ENCODE measurements at places on chromosomes 12 and 14.

GRCh38 chr12:120902846-120903411 lies 1.2 kb downstream of the SPPL3 start:
- DNase-seq, result no peak

GRCh38 chr14:76863724-76864407 lies 37.7 kb downstream of the LRRC74A start:
- no peak for DNase-seq

- DNase-seq, result no peak
These were observed 34.5 kb upstream of the DCD start for GRCh38 chr12:54682674-54683073.

DNA sequence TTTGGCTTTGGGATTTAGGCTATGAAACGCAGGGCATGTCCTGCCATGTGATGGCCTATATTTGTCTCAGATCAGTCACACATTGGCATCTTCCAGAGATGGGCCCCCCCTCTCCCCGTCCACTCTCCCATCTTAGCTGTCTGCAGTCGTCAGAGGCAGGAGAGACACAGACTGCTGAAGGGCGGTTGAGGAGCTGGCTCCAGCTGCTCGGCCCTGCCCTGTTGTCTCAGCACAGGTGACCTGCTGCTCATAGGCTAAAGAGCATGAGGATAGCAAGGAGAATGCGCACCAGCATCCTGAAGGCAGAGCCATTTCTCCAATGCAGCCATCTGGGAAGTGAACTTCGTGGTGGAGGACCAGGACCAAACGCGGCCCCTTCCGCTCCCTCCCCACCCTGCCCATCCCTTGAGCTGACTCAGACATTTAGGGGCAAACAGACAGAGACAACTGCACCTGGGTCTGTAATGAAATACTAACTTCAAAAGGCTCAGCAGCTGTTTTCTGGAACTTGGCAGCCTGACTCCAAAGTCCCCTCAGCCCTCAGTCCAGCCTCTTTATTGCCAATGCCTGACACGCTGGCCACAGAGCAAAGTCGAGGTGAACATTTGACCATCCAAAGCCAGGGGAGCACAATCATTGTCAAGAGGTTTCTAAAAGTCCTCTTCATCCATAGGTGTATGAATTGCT lies 22.3 kb downstream of the FZD10 start:
- DNase-seq, result no peak

DNA sequence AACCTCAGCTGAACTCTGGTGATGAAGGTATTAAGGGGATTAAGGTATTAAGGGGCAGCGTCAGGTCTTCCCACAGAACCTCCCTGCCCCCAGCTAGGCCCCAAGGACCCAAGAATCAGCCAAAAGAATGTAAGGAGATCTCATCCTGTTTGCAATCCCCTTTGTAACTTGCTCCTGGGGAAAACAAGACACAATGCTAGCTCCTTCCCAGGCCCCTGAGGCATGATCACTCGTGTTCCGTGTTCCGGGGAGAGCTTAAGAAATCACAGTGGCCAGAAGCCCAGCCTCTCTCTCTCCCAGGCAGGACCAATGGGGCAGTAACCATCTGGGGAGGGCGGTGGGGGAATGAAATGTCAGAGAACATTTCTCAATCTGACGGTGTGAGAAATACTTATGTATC lies 33.2 kb downstream of the PIGH start:
- DNase-seq, result no peak

GRCh38 chr12:121248622-121249021 lies 38.7 kb downstream of the P2RX4 start:
- DNase-seq, result no peak

DNA sequence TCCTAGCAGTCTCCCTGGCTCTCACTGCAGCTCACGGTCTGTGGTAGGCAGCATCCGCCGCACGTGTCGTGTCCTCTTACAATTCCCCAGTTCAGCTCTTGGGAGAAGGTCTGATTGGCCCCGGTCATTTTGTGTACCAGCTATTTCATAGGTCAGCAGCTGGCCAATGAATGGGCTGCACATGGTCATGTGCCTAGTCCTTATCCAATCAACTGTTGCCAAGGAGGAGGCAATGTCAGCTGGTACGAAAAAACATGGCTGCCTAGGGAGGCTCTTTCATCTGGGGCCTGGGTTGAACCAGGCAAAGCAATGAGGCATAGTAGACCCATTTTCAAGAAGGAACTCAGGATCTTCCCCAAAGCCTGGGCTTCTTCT lies 46.1 kb downstream of the RNFT2 start:
- no peak for DNase-seq

- no peak for DNase-seq
These were observed 21.9 kb upstream of the IFT81 start for GRCh38 chr12:110102255-110102654.

DNA sequence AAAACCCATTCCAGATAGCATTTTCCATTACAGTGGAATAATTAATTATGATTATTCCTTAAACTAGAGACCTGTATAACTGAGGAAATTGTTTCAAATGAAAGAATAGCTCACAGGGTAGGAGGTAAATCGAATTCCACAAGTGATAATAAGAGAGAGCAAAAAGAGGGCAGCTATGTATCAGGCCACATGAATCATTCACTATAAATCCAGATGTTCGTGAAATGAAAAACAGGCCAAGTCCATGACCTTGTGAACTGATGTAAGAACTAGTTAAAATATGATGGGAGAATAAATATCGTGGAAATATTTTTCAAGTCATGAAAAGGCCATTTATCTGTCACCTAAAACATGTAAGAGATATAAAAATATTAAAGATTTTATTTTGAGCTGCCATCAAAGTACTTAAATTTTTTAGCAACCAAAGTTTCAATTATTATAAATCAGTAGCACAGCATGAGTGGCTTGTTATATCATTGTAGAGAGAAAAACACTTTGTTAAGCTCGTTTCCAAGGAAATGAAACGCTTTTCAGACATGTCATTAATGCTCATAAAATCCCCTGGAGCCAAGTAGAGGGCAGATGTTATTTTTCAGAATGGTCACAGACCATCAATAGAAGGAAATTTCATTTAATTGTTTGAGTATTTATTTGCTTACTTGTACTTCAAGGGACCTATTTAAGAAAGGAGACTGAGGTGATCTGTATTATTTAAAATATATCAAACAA lies 120.6 kb upstream of the CDKN3 start:
- no peak for DNase-seq

DNA sequence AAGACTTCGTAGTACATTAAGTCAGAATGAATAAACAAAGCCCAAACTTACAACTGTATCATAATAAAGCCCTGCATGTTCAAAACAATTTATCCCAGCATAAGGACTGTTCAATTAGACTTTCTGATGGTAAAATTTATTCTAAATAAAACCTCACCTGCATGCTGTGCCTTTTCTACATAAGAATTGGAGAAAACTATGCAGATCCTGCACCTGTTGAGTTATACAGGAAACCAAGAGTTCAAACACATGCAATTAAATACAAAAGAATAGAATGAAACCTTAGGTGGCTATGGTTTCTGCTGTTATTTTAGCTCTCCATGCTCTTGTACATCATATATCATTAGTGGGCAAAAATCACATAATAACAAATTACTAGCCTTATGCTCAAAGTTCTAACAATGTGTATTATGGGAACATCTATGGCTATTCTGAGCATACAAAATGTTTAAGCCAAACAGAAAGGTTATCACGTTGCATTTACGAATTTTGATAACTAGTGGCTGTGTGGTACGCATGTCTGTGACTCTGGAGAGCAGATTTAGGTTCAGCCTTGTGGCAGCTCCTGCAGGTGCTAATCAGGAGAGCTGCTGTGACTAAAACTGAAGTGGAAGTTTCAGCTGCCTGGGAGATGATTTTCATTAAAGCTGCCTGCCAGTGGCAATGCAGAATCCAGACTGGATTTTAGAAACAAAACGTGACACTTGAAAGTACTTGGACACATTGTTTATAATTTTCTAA lies 36.1 kb upstream of the LRFN5 start:
- DNase-seq, result no peak

- DNase-seq, result no peak
These were observed 41.5 kb downstream of the RERG start for GRCh38 chr12:15179672-15180071.

DNA sequence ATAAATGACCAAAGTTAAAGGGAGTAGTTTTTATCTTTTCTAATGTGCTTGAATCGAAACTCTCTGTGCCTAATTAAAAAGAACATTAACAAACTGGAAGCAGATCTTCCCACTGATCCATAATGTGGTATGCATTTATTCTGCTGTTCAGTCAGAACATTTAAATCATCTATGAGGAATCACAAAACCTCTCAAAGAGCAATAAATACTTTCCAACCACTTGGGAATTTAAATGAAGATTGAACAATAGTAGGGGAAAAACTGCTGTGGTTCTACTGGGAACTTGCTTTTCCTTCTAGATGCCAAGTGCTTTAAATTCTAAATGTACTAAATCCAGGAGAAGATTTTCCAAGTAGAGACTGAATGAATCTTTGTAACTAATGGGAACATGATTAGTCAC lies 12.3 kb upstream of the CHPT1 start:
- DNase-seq, result no peak

- DNase-seq, result no peak
These were observed 156.0 kb upstream of the PLEKHG7 start for GRCh38 chr12:92546635-92547348.

DNA sequence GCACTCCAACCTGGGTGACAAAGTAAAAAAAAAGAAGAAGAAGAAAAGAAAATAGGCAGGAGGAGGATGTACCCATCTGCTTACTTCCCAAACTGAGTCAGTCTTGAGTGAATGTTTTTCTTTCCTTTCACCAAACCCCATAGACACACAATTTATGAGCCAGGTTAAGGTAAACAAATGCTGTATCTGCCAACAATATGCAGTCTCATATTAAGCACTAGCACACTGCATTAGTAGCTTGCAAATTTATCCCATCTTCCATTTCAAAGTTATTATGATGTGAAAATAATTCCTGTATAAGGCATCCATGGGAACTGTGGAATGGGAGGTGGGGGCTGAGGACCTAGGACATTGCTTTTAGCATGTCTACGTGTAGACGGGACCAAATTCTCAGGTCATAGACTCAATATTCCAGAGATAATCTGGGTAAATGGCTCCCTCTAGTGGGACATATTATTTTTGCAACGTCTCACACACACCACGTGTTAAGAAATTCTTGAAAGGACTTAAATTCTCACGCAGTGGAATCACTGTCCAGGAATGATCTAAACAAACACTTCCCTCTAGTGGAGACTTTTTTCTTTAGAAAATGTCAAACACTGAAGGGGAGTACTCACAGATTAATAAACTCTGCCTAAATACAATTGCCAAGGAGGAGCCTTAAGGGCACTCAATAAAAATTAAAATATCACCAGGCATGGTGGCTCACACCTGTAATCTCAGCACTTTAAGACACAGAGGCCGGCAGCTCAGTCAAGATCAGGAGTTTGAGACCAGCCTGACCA lies 17.1 kb upstream of the OR10P1 start:
- no peak for DNase-seq

- DNase-seq, result no peak
These were observed 19.6 kb upstream of the SLC6A12 start for GRCh38 chr12:233615-233968.

- no peak for DNase-seq
These were observed 1.6 kb downstream of the RFX4 start for GRCh38 chr12:106584104-106585064.

DNA sequence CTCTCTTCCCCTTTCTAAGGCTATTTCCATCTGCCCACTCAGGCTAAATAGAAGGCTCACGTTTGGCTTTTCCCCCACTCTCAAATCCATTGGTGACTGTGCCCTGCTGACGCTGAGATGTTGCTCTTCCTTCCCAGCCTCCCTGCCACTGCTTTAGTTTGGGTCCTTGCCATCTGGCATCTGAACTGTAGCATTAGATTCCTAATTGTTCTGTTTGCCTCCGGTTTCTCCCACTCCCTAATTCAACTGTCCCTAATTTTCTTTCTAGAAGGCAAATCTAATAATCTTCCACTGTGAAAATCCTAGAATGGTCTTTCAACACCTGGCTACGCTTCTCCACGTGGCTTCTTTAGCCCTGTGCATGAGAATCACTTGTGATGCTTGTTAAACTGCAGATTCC lies 37.6 kb upstream of the SMOC1 start:
- DNase-seq, result no peak

- no peak for DNase-seq
These were observed 119.6 kb downstream of the NUAK1 start for GRCh38 chr12:106019144-106019543.

DNA sequence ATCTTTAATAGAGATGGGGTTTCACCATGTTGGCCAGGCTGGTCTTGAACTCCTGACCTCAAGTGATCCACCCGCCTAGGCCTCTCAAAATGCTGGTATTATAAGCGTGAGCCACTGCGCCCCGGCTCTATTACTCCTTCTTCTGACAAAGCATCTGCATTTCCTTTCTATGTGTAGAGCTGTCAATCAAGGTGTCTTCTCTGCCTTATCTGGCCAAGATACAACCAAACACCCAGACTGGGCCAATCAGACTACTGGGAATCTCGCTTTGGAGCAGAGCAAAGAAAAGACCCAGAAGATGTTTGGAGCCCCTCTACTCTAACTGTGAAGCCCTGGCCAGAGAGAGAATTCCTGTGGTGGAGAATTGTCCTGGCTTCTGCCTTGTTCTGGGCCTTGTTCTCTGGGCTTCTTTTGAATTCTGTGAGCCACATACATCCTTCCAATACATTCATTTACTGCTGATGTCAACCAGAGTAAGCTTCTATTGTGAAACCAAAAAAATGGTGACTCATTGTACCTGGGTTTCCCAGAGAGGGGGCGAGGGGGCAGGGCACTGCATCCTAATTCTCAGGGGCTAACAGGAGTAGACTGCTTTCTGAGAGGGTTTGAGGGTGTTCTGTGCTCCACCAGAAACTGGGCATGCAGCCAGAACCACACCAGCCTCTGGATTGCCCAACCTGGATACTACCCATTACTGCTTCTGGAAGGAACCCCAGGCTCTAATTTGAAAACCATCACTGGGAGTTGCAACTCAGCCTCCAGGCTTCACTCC lies 18.8 kb upstream of the FLVCR2 start:
- no peak for DNase-seq

DNA sequence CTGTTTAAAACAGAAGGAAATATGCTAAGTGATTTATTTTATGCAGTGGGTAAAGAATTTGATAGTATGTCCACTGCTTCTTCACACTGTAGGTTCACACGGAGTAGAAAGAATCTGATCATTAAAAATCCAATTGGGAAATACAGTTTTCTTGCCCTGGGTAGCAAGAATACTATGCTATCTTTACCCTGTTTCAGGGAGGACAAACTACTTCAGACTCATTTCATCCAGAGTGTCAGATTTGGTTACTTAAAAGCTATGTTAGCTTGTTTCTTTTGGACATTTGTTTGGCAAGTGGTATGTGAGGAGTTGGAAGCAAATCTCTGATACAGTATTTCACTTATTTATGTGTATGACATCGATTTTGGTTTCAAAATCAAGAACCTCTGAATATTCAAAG lies 4.3 kb downstream of the FRS2 start:
- DNase-seq, result no peak

All from cortex of kidney (tissue), 1 donor.